ENCODE measurements at places on chromosomes 7 and 10.

DNA sequence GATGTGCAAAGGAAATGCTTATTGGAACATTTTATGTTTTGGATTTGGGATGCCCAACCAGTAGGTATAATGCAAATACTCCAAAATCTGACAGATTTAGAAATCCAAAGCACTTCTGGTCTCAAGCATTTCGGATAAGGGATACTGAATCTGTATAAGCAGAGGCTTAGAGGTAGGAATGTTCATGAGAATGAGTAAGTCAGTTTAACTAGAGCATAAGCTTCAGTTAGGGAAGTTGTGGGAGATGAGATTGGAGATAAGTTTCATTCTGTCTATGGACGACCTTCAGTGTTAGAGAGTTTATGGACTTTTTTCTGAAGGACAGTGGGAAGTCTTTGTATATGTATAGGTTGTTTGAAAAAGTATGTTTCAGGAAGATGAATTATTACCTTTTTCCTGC is 10.4 kb downstream of the TAX1BP1 start:
- no peak for DNase-seq

- DNase-seq = no peak
Measured at GRCh38 chr10:78307576-78307975, 273.9 kb downstream of the RPS24 start.

- no peak for DNase-seq
Measured at GRCh38 chr7:93751421-93751820, 139.1 kb downstream of the TFPI2 start.

- DNase-seq = no peak
Measured at GRCh38 chr7:36784991-36785940, 61.0 kb upstream of the AOAH start.

DNA sequence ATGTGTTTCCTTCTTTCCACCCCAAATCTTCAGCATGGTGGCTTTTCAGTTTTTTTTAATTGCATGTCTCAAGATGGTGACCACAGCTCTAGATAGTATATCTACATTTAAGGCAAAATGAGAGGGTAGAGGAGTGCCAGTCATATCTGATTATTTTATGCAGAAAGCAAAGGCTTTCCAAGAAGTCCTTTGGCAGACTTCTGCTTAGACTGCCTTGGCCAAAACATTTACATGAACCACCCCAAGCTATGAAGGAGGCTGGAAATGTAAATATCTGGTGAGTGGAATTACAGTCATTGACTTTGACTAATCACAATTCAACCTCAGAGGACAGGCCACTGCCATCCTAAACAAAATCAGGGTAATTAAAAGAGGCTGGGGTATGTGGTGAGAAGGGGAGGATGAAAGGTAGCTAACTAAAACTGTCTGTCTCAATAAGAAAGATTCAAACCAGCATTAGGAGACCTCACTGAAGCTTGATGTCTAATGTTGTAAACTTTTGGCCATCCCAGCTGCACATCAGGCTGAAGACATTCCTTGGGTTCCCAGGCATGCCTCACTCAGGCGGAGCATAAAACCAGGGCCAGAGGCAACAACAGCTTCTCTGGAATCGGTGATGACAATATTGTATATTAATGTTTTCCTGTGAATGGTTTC is 53.4 kb downstream of the PPP1R3C start:
- no peak for DNase-seq

All from T1000 (cell line).